ENCODE measurements at places on chromosomes 7 and 10.

GRCh38 chr7:155283565-155284194 lies 14.0 kb upstream of the INSIG1 start:
- DNase-seq = no peak

GRCh38 chr10:101223274-101224059 lies 5.8 kb downstream of the LBX1 start:
- peak; percentile 52 for DNase-seq

GRCh38 chr7:155947051-155947450 lies 134.8 kb upstream of the SHH start:
- peak; percentile 44 for DNase-seq

DNA sequence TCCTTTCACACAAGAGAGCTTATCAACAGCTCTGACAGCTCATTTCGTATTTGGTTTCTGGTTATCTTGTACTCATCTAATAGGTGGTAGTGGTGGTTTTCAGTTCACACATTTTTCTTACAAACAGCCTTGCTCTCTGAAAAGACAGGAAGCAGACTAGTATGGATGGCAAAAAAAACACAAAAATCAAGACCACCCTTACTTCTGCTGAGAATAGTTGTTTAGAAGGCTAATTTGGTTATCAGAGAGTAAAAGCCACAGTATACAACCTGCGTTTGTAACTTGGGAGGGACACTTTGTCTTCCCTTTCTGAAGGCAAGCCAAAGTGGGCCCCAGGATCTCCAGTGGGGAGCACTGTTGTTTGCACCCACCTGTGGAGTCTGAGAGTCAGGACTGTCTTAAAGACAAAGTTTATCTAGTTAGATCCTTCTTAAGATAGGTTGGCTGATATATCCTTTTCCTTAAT lies 68.0 kb downstream of the PIP4K2A start:
- no peak for DNase-seq

All from tongue (tissue), 3 donors.